ENCODE measurements at places on chromosomes 11 and 22. TPM values are rescaled to one million over a fixed set of nuclear protein-coding genes. Genes with fewer than 3 reads are reported as not detected.
A peak's percentile ranks its signal among the peaks of the same experiment; 100 is the strongest.

GRCh38 chr11:106091480-106092123 is 14.1 kb downstream of the AASDHPPT start:
- DNase-seq, result no peak

DNA sequence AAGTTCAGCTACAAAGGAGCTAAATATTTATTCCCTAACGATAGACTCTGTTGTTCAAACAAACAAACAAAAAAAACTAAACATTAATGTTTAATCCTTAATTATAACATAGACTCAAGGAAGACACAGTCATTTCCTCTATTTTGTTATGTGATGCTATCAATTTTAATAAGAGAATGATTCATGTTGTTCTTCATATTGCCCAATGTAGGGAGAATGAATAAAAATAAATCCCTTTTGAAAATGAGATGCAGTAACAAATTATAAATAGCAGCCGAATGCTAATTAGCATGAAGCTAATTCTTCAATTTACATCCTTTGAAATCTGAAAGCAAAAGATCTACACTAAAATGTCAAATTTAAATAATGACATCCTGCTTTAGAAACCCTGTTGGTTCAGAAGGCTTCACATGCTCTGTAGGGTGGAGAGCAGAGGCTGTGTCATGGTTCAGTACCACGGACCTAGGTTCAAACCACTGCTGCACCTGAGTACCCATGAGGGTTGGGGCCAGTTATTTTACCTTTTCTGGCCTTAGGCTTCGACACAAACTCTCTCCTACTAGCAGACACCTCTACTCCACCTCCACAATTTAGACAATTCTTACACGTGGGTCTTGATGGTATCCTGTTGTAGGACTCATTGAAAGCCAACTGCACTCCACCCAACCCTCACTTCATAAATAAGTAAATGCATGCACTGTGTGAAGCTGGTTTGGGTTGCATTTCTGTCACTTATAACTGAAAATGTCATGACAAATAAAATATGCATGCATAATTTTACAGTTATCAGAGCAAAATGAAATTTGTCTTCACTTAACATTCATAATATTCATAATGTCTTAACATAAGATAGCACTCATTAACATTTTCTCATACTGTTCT is 89.0 kb downstream of the RRAS2 start:
- no peak for DNase-seq

The MB gene
- total RNA-seq, result not detected

- DNase-seq, result peak; percentile 53
These were observed 18.2 kb downstream of the IFT27 start for GRCh38 chr22:36757668-36758211.

- DNase-seq, result no peak
These were observed 1651.5 kb downstream of the LRRC4C start for GRCh38 chr11:39807904-39808303.

DNA sequence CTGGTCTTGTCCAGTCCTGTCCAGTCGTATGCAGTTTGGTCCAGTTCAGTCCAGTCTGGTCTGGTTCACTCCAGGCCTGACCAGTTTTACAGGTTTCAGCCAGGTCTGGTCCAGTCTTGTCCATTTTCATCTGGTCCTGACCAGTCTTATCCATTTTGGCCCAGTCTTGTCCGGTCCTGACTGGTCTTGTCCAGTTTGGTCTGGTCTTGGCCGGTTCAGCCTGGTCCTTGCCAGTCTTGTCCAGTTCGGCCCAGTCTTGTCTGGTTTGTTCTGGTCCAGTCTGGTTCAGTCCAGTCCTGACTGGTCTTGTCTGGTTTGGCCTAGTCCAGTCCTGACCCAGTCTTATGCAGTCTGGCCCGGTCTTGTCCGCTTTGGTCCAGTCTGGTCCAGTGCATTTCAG is 380.2 kb downstream of the OR4C45 start:
- no peak for DNase-seq

The FGF3 gene
- not detected for total RNA-seq

- no peak for DNase-seq
These were observed 22.2 kb upstream of the UBASH3B start for GRCh38 chr11:122633219-122633829.

- peak; percentile 36 for DNase-seq
These were observed 23.8 kb downstream of the LRRC10B start for GRCh38 chr11:61532134-61533038.

The APOA1 gene
- not detected for total RNA-seq

- DNase-seq, result no peak
These were observed 30.3 kb downstream of the CNTF start for GRCh38 chr11:58652726-58653280.

The SDHD gene
- 52.2 TPM for total RNA-seq

The PATE2 gene
- 0.50 TPM for total RNA-seq

DNA sequence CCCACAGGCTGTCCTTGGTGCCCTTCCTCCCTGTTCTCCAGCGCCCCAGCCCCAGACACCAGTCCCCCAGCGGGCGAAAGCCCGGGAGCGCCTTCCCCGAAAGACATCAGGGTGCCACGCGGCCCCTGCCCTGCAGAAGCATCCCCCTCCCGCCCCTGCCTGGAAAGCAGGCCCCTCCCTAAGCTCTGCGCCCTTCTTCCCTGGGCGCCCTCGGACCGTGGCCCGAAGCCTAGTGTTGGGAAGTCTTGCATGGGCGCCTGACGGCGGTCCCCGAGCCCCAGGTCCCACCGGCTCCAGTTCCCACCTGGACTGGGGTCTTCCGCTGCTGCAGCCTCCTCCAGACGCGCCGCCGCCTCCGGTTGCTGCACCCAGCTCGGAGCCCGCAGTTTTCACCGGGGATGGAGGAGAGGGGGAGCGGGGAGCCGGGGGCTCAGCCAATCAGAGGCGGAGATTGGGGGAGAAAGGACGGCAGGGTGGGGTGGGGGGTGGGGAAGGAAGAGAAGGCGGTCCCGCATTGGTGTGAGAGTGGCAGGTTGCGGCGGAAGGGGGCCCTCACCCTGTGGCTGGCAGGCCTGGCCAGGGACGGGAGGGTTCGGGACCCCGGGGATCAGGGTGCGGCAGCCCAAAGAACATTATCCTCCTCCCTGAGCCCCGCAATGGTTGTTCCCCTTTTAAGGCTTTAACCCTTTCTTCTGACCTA is at the start of gene THY1:
Gene THY1 (minus strand): TSS at position 364 of the 700 bp plus-strand sequence. CDS start 2,267 bp downstream, outside the sequence.
- no peak for DNase-seq

DNA sequence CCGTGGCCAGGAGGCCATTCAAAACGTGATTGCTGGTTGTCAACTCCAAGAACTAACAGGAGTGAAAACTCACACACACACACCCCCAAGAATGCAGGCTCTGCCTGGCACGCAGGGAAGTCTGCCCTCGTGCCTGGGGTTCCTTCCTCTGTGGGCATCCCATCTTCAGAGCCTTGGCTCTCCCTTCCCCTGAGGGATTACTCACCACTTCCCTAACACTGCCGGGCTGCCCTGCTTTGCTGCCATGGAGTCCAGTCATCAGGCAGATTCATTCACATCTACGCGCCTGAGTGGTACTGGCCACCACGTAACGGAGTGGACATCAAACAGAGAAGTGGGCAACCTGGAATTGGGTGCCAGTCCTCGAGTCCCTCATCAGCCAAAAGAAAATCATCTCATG is 120.7 kb upstream of the TMEM45B start:
- DNase-seq, result no peak

GRCh38 chr22:47419239-47419638 is 656.8 kb downstream of the TBC1D22A start:
- DNase-seq, result no peak

GRCh38 chr11:57513452-57513795 is 2.1 kb downstream of the SLC43A1 start:
- no peak for DNase-seq

GRCh38 chr22:37626144-37626543 is 13.3 kb upstream of the SH3BP1 start:
- no peak for DNase-seq

DNA sequence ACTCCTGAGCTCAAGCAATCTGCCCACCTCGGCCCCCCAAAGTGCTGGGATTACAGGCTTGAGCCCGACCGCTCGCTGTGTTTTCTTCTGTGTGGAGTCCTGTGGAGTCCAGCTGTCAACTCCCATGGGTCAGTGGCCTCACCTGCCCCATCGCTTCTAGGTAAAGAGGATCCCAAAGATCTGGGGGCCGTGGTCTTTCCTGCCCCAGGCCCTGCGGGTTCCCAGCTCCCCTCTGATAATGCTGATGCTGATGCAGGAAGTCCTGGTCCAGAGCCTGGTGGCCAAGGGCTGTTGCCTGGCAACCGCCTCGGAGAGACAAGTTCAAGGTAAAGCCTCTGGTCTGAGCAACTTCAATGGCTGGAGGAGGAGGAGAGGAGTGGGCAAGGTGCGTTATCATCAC is 9.6 kb downstream of the SSTR3 start:
- no peak for DNase-seq

DNA sequence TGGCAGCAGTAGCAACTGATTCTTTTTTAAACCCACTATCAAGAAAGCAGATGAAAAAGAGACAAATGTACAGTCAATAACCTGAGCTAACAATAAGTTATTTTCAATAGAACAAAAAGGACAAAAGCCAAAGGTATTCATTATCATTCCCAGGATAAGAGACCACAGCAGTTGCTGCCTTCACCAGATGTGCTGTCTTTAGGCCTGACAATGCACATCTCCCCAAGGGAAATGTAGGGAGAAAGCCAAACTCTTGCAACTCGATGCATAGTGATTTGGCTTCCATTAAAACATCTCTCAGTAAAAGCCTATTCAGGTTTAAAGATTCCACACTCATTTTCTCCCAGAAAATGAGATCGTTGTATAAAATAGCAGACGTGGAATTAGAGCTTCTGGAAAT is 210.7 kb downstream of the METTL15 start:
- DNase-seq, result no peak

Data from SJSA1 (cell line).